AG04450 (cell line): ENCODE measurements at places on chromosomes 11 and 22. TPM values are rescaled to one million over a fixed set of nuclear protein-coding genes. Genes with fewer than 3 reads are reported as not detected.

GRCh38 chr22:22802339-22802970 lies 85.2 kb upstream of the IGLL5 start:
- DNase-seq: no peak

The RTN4RL2 gene
- 0.11 and 0.45 TPM in 2 replicates for polyA plus RNA-seq

The KRTAP5-11 gene
- not detected in 2 replicates for polyA plus RNA-seq

The CDC42BPG gene
- polyA plus RNA-seq: 0.02 and 0.04 TPM in 2 replicates

The SPTBN2 gene
- 0.09 and 0.21 TPM in 2 replicates for polyA plus RNA-seq

The MYO18B gene
- polyA plus RNA-seq: not detected in 2 replicates

The SLC22A25 gene
- polyA plus RNA-seq: not detected in 2 replicates

GRCh38 chr11:89355646-89356045 lies 135.5 kb downstream of the NOX4 start:
- DNase-seq: no peak

DNA sequence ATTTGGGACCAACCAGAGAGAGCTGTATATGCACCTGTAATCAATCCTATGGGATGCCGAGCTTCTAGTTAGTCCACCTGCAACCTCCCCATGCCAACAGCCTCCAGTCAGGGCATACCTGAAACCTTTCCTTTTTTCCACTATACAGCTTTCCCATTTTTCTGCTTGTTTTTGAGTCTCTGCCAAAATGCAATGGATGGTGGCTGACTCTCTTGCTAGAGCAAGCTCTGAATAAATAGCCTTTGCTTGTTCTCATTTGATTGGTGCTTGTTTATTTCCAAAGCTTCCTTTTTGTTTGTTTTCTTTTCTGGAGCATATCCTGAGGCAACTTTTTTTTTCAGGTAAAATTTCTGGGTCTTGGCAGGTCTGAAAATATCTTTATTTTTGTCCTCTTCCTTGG lies 58.0 kb upstream of the PLET1 start:
- DNase-seq: no peak

DNA sequence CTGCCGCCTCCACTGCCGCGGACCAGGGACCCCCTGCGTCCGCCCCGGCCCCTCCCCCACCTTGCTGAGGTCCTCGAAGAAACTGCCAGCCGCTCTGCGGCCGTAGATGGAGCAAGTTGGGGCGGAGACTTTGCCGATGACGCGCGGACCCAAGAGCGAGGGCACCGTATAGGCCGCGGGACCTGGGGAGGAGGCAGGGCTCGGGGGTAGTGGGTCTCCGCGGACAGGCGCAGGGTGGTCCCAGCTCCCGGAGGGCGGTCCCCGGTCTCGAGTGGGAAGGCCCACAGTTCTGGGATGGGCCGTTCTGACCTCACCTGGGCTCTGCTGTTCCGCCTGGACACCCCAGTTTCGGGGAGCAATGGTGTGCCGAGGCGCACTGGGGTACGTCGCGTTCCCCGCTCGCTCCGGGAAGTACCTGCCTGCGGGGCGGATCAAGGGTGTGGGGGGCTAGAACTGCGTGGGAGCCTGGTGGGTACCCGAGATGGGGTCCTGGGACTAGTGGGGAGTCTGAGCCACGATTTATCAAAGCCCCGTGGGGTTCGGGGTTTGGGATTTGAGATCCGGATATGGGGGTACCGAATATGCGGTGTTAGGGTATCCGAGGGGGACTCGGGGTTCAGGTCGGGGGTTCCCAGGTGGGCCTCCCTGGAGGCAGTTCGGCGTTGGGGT lies 1.2 kb upstream of the TYMP start:
- no peak for DNase-seq

- DNase-seq: peak; percentile 93
Observed at GRCh38 chr11:67033661-67034166, 10.8 kb downstream of the SYT12 start.

DNA sequence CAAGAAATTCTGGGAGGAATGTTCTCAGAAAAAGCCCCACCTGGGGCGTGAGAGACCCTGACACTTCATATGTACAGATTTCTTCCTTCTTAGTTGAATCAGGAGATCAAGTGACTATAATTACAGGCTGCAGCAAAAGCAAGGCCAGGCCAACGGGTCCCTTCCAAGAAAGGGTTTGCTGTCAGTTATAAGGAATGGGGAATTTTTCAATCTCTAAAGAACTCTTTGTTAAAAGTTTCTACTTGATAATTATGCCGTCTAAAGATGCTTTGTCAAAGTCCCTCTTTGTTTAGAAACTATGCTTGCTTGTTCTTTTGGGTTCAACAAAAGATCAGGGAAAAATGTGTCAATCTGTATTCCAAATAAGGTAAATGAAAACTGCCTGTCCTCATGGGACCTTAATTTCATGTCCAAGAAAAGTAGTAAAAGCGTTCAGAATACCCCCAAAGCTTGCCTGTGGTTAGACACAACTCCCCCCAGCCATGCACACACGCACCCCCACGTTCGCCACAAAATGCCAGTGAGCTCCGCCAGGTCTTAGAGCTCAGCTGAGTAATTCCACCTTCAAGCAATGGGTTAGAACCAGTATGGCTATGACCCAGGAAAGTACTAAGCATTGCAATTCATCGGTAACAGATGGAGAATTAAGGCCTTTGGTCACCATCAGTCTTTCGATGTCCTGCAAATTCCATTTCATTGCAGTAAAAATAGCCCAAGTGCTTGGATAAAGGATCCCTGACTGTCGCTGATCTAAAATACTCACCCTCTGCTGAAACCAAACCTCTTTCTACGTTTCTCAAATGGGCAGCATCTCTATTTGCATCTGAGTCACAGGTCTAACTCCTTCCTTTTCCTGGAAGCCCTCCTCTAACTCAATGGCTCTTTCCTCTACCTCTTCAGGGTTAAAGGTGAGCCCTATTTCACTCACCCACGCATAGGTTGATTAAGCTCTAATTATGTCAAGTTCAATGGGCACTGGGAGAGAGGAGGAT lies 419.2 kb upstream of the SYN3 start:
- DNase-seq: no peak

The EXPH5 gene
- polyA plus RNA-seq: 0.26 and 0.37 TPM in 2 replicates

The DEFB131B gene
- not detected in 2 replicates for polyA plus RNA-seq

DNA sequence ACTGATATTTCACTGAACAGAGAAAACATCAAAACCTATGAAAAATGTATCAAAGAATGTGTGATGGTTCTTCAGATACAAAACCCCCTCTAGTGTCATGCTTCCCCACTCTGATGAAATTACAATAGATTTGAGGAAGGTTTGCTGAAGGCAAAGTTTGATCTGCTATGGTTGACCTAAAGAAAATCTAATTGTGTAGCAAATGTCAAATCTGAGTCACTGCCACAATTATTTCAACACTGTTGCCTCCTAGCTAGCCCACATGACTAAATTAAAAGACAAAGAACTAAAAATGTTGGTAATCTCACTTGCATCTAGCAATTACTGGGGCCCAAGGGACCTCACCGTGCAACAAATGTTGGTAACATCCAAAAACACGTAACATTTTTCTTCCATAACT lies 728.0 kb downstream of the DLG2 start:
- DNase-seq: no peak

- DNase-seq: no peak
Observed at GRCh38 chr11:39651857-39652461, 1807.5 kb downstream of the LRRC4C start.

DNA sequence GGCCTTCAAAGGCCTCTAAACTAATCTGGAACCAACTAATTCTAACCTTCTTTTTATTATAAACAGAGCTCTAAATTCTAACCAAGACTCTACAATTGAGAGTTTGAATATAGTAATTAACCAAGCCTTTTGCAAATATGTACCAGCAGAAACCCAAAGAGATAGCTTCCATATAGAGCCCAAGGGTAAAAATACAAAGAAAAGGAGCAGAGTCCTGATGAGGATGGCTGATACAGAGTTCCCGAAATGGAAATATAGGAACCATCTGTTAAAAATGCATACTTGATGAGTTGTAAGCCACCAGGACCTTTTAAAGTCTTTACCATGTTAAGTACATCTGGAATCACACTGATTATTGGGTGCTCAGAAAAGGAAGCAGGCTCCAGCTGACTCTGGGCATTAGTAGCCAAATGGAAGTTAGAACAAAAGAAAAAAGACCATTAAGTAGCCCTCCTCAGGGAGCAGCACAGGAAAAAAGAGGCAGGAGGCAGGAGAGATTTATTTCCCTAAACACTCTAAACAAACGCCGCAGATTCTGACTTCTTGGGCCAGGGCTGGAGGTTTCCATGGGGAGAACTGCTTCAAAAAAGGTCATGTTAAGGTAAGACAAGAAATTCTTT lies 463.1 kb upstream of the FAT3 start:
- DNase-seq: no peak

DNA sequence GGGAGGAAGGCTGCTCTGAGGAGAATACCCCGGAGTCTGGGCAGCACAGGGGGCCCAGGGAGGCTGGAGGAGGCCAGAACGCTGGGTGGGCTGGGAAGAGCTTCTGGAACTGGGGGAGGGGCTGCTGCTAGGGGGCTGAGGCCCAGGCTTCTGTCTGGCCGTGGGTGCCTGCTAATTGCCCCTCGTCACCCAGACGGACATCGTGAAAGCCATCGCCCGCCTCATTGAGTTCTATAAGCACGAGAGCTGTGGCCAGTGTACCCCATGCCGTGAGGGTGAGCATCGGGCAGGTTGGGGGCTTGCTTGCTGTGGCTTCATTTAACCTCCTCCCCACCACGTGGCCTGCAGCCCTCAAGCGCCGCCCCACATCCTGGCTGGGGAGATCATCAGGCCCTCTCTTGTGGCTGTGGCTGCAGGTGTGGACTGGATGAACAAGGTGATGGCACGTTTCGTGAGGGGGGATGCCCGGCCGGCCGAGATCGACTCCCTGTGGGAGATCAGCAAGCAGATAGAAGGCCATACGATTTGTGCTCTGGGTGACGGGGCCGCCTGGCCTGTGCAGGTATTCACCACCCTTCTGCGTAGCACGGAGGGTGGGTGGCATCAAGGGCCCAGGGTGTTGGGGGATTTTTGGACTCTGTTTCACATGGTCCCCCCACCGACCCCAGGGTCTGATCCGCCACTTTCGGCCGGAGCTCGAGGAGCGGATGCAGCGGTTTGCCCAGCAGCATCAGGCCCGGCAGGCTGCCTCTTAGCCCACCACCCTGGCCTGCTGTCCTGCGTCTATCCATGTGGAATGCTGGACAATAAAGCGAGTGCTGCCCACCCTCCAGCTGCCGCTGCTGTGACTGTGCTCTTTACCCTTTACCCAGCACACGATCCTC lies 5.2 kb downstream of the NDUFV1 start:
- no peak for DNase-seq

The IL18BP gene
- polyA plus RNA-seq: 2.2 and 2.5 TPM in 2 replicates

The TMEM135 gene
- 9.5 and 12.6 TPM in 2 replicates for polyA plus RNA-seq

GRCh38 chr11:119423509-119424254 lies 710 bp upstream of the THY1 start:
- DNase-seq: no peak

GRCh38 chr11:85735876-85736460 lies 50.0 kb upstream of the CCDC89 start:
- DNase-seq: no peak

DNA sequence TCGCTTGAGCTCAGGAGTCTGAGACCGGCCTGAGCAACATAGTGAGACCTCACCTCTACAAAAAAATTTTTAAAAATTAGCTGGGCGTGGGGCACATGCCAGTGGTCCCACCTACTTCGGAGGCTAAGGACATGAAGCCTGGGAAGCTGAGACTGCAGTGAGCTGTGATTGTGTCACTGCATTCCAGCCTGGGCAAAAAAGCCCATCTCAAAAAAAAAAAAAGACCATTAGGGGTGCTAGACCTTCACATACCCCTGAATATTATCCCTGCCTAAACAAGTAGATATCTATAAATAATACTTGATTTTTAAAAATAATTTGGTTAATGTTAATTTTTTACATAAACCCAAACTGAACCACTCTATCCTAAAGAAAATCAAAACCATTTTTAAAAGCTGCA lies 24.2 kb downstream of the NUP98 start:
- DNase-seq: no peak

DNA sequence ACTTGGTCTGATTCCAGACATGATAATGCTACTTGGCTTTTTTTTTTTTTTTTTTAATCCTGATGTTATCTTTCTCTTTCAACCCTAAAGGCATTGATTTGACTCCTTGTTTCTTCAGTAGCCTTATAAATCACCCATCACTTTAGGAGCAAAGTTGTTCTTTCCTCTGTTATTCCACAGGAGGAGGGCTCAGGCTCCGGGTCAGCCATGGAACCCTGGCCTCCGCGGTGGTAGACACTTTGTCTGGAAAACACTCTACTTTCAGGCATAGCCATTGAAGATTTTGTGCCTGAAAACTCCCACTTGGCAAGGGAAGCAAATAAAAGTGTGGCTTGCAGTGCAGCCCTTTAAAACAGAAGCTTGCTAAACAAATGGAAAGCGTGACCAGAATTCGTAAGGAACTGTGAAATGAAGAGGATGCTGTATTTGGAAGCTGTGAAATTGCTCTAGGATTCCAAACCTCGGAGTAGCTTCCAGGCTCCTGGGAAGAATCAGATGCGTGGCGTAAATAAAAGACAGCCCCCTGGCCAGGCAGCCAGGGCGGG lies 44.9 kb downstream of the ARHGAP8 start:
- no peak for DNase-seq

GRCh38 chr11:113389272-113389671 lies 1.7 kb downstream of the ANKK1 start:
- no peak for DNase-seq

- DNase-seq: no peak
Observed at GRCh38 chr22:40486962-40487602, 116.7 kb downstream of the SGSM3 start.

The MOGAT2 gene
- polyA plus RNA-seq: not detected in 2 replicates

- no peak for DNase-seq
Observed at GRCh38 chr22:32448980-32449379, 15.3 kb downstream of the BPIFC start.

- DNase-seq: no peak
Observed at GRCh38 chr11:68938088-68938487, 34.4 kb downstream of the IGHMBP2 start.

The MPEG1 gene
- not detected in 2 replicates for polyA plus RNA-seq

The FADD gene
- polyA plus RNA-seq: 29.3 and 35.8 TPM in 2 replicates

The LYVE1 gene
- 0.10 and 0.19 TPM in 2 replicates for polyA plus RNA-seq

- DNase-seq: no peak
Observed at GRCh38 chr11:944711-945470, 19.2 kb downstream of the AP2A2 start.

The SYT12 gene
- 0.30 and 0.41 TPM in 2 replicates for polyA plus RNA-seq

- DNase-seq: no peak
Observed at GRCh38 chr11:94043241-94043640, 22.1 kb downstream of the HEPHL1 start.

GRCh38 chr22:29947410-29948384 lies 64.7 kb downstream of the MTMR3 start:
- no peak for DNase-seq

The MIAT gene
- 7.8 and 9.4 TPM in 2 replicates for polyA plus RNA-seq

DNA sequence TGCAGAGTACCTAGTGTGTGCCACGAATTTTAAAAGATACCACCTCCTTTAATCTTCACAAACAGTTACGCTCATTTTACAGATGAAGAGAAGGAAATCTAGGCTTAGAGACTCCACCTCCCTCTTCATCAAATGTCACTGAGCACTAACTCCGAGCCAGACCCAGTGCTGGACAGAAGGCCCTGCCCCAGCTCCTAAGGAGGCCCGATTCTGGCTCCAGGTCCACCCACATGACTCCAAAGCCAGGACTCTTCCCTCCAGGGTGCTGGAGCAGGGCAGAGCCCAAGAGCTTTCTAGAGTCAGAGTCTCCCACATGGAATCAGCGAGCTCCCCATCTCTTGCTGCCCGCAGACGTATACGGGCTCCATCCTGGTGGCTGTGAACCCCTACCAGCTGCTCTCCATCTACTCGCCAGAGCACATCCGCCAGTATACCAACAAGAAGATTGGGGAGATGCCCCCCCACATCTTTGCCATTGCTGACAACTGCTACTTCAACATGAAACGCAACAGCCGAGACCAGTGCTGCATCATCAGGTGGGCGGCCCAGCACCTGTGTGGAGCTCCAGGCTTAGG lies 27.6 kb downstream of the MYO7A start:
- DNase-seq: no peak
